ENCODE measurements at places on chromosomes 12 and 14. TPM values are rescaled to one million over a fixed set of nuclear protein-coding genes. Genes with fewer than 3 reads are reported as not detected.

DNA sequence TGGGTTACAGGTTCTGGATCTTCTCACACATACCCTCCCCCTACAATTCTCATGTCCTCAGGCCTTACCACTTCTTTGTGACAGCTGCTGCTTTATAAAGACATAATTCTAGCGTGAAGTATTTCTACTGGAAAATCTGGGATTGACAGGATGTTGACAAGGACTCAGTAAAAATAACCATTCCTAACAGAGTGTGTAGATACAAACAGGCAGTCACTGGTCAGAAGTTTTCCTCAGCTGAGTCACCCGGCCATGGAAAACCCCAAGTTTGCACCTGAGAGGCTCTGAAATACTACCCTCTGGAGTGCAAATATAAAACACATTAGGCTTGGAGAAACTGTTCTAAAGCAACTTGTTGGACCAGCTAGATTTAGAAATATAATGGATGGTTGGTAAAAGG is 54.4 kb downstream of the SPPL3 start:
- DNase-seq, result peak; percentile 9

DNA sequence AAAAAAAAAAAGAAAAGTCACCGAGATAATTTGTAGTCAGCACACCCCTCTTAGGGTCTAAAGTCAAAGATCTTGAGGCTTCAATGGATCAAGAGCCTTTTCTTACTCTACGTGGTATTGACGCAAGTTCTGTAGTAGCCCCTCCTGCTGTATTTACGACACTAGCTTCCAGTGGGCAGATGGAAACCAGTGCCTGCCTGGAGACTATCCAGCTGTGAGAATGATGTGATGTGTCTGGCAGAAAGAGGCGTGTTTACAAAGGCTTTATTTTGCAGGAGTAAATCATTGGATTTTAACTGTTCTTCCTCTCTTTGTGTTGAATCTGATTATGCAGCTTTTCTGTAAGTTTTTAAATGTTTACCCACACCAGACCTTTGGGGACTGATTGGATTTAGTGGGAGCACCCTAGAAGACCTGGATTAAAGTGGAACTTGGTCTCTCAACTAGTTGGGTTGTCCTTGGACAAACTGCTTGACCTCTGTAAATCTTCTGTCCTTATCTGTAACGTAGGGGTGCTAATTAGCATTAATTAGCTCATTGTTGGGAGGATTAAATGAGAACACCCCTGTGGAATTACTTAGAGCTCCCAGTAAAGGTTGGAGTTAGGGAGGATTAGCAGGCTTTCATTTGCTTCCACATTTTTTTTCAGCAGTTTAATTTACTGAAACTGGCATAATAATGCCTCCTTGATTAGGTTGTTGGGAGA is 72.4 kb downstream of the RASSF3 start:
- DNase-seq, result no peak

DNA sequence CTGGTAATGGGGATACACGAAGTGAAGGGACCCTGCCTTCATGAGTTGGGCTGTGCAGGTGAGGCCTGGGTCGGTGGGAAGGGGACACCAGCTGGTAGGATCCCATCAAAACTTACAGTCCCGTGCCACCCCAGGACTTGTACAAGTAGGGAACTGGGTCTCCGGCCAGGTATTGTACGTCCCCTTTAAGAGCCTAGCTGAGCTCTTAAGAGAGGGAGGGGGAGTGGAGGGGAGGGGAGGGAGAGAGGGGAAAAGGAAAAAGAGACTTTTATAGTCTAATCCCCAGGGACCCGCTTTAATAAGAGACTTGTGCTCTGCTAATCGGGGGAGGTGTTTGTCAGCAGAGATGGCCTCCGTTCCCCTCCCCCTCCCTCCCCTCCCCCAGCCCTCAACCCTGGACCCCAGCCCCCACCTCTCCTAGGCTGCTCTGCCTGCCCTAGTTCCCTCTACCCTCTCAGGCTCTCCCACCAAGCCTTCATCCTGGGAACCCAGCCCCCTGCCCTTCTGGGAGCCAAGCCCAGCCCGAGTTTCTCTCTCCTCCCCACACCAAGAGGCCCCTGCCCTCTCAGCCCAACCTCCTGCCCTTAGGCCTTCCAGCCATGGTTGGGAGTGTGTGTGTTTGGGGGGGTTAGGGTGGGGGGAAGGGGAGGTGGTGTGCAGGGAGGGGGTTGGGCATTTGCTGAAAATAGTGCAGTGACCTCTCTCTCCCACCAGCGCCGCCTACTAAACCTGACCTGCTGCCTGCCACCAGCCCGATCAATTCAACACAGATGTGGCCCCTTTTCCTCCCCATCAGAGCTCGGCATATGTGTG is 2.6 kb downstream of the GDF11 start:
- peak; percentile 36 for DNase-seq

The LTBR gene
- 12.1 TPM for total RNA-seq

The CLMN gene
- total RNA-seq, result 16.2 TPM

GRCh38 chr12:27012239-27012981 is 1.8 kb downstream of the TM7SF3 start:
- peak; percentile 41 for DNase-seq

DNA sequence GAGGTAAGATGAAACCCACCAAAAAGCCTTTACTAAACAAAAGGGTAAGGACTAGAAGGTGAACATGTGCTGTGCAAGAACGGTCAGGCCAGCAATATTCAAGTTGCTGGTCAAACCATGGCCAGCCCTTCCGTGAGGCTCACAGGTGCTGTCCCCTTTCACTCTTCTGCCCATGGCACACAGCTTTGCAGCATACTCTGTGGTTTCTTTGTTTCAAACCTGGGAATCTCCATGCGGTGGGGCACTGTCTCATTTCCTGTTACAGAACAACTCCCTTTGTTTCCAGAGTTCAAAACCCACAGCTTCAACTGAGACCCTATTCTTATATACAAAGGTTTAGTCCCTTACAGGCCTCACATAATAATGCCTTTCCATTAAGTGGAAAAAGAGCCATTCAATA is 1.7 kb upstream of the OVCH1 start:
- DNase-seq, result no peak

- no peak for DNase-seq
These were observed 49.6 kb downstream of the TBK1 start for GRCh38 chr12:64501486-64501885.

Data from HepG2 (cell line).